ENCODE measurements at places on chromosomes 6 and 20.

GRCh38 chr6:53879608-53880007 lies 84.8 kb downstream of the LRRC1 start:
- no peak for ATAC-seq

DNA sequence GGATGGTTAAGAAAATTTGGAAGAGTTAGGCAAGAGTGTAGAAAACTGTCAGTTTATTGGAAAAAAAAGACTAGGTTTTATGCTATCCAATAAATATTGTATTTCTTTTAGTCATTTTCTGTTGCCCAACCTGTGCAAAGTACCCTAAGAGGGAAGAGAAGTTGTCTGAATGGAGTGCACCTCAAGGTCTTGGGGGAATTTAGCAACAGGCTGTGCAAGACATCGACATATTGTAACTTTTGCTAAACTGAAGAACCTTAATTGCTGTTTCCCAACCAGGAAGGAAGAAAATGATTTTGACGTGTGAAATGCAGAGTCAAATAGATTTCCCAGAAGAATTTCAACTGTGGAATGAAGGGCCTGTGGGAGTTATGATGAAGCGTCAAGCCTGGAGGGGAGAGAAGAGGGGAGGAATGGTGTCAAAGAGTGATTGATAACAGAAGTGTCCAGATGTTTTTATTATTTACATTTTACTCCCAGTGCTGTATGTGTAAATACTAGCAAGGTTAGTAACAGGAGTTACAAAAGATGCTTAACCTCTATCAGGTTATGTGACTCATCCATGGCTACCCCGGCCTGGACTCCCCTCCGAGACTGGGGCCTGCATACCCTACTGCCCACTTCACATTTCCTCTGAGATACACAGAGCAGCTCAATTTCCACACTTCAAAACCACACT lies 246.8 kb downstream of the MYLK4 start:
- ATAC-seq, result no peak

- ATAC-seq, result no peak
Observed at GRCh38 chr6:74356391-74356790, 660.4 kb downstream of the CD109 start.

GRCh38 chr6:148703900-148704299 lies 42.9 kb upstream of the UST start:
- no peak for ATAC-seq

- ATAC-seq, result no peak
Observed at GRCh38 chr20:44660581-44660980, 9.1 kb upstream of the ADA start.

DNA sequence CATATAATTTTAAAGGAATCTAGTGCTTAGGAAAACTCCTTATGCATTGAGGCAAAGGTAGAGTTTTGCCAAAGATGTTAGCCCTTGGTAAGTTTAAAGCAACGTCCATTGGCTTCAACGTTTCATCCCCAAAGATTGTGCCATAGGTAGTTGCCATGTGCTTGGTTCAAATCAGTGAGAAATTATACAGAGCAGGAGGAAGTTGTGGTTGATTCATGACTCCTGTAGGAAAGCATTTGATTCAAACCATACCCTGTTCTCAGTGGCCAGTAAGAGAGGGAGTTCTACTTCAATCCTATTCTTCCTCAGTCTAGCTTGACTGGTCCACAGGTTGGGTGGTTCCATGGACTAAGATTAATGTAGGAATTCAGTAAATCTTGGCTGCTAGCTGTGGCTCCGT lies 535.6 kb downstream of the QKI start:
- no peak for ATAC-seq

- no peak for ATAC-seq
Observed at GRCh38 chr20:1163105-1163504, 21.7 kb downstream of the TMEM74B start.

GRCh38 chr20:11032611-11033010 lies 358.8 kb upstream of the JAG1 start:
- ATAC-seq, result no peak

- no peak for ATAC-seq
Observed at GRCh38 chr6:75503291-75503690, 9.7 kb upstream of the FILIP1 start.

DNA sequence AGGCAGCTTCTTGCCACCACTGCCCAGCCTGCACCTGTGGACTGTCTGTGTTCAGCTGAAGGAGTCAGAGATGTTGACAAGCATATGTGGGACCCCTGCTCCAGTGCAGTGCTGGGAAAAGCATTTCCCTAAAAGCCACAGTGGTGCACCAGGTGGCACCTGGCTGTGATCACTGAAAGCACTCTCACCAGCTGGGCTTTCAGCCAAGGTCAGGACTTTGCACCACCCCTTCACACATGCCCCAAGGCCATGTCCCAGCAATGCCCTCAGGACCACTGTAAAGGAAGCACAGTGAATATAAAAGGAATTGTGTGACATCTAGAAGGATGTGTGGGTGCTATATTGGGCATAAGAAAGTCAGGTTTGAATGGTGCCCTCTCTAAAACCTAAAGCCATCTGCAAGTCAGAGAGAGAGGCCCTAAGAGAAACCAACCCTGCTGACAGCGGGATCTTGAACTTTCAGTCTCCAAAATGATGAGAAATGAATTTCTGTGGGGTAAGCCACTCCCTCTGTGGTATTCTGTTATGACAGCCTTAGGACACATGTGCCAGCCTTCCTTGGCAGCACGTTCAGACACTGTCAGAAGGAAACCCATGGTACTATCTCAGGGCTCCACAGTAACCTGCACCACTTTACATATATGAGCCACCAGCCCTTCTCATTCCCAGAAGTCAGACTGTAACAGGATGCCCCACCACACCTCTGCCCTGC lies 30.7 kb downstream of the CBLN4 start:
- ATAC-seq, result no peak

- ATAC-seq, result no peak
Observed at GRCh38 chr20:61663521-61664425, 401.9 kb downstream of the TAF4 start.

- ATAC-seq, result no peak
Observed at GRCh38 chr20:21529863-21530262, 16.0 kb upstream of the NKX2-2 start.

GRCh38 chr6:28742668-28743270 lies 181.0 kb downstream of the TRIM27 start:
- ATAC-seq, result no peak

DNA sequence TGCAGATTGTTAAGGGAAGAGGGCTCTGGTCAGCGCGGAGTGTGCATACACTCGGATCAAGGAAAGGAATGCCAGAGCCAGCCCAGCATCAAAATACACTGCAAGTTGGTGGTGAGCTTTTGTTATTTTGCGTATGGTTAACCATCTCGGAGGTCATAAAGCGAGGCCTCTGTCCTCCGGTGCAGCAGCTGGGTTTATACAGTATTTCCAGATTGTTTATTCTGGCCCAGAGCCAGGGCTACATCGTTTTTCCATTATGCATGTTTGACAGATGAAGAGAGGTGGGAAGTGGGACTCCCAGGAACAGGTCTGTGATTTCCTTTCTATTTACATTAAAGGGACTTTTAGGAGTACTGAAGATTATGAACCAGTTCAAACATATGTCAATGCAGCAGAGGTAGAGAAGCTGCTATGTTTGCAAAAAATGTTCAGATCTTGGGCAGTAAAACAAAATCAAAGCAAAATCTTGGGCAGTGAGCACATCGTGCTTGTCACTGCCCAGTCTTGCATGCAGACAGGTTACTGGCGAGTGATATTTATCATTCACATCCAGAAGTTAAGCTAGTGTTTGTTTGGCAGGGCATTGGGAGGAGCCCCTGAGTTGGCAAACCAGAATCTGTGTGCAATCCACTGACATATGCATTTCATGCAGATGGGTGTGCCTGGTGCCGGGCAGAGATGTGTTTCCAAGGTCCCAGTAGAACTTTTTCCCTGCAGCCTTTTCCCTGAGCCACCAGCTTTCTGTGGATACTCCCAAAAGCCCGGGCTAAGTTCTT lies 256.3 kb upstream of the TAB2 start:
- ATAC-seq, result no peak

- no peak for ATAC-seq
Observed at GRCh38 chr6:45185403-45186251, 142.5 kb upstream of the RUNX2 start.

DNA sequence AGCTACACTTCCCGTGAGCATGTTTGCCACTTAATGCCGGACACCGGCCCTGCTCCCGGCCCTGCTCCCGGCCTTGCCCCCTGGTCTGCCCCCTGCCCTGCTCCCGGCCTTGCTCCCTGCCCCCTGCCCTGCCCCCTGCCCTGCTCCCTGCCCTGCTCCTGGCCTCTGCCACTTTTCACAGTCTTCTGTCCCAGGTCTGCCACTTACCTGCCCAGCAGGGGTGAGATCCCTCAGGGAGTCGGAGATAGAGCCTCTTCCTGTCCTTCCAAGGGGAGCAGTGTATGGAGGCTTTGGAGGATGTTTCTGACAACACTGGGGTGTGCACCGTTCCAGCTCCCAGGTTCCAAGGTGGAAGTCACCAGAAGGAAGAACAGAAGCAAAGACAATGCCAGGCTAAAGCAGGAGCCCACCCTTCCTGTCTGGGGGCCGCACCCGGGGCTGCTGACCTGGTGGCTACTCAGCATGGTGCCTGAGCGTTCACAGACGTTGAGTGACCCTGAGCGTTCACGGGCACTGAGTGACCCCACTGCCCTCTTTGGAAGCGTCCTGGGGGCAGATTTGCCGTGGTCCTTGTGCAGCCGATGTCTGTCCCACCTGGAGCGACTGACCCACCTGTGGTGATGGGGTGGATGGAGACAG lies 199.8 kb downstream of the DLL1 start:
- ATAC-seq, result no peak

DNA sequence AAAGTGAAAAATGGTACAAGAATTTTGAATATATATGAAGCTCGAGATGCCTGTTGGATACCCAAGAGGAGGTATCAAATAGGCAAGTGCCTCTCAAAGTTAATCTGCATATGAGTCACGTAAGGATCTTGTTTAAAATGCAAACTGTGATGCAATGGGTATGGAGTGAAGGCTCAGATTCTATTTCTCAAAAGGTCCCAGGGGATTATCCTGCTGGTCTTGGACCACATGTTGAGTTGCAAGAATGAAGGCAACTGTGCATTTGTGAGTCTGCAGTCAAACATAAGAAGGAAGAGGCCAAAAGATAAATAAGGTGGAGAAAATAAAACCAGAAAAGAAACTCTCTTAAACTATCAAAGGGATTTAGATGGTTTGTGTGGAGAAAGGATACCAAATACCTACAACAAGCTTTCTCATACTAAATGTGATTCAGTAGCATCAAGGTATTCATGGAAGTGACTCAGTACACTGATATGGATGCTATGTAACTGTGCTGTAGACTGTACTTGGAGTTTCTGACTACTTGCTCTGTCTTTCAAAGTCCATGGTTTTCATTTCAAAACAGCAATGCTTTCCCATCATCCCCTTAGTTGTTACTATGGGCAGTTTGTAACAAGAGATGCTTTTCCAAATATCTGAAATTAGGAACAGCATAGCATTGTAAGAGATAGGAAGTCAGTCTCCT lies 106.3 kb downstream of the GFRAL start:
- ATAC-seq, result no peak

GRCh38 chr20:50041246-50041873 lies 58.6 kb downstream of the SNAI1 start:
- ATAC-seq, result no peak

GRCh38 chr6:89597988-89598387 lies 40.6 kb downstream of the LYRM2 start:
- ATAC-seq, result peak; percentile 37

- no peak for ATAC-seq
Observed at GRCh38 chr20:22248051-22248667, 336.2 kb downstream of the FOXA2 start.

DNA sequence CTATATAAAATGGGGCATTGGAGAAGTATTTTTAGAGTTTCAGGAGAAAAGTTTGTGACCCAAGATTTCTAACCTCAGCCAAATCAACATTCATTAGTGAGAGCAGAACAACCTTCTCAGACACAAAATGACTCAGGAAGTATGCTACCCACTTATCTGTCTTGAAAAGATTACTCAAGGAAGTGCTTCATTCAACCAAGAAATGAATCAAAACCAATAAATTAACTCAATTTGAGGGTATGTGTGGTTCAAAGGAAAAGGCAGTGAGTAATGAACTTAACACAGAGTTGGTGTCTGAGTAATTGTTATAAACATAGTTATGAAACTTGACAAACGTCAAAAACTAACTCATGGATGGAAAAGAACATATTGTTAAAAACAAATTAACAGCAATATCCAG lies 227.6 kb downstream of the HAO1 start:
- ATAC-seq, result no peak

GRCh38 chr6:70424291-70424690 lies 11.0 kb downstream of the FAM135A start:
- ATAC-seq, result no peak

GRCh38 chr20:22977047-22977785 lies 57.9 kb upstream of the SSTR4 start:
- ATAC-seq, result peak; percentile 87

DNA sequence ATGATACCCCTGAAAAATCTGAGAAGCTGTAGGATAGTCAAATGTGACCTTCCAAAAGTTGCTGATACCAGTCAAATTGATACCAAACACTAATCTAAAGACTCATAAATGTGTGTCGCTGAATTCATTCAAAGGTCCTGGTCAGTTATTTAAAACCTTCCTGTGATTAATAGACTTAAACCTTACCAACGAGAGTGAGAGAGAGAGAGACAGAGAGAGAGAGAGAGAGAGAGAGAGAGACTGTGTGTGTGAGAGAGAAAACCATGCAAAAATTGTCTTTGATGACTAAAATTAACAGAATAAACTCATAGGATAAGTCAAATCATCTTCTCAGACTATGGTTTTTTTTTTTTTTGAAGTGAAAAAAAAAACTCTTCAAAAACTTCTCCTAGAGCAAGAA lies 370.9 kb upstream of the HS3ST5 start:
- ATAC-seq, result no peak

GRCh38 chr6:93327857-93328256 lies 91.5 kb downstream of the EPHA7 start:
- no peak for ATAC-seq

- ATAC-seq, result no peak
Observed at GRCh38 chr6:13175759-13176158, 152.6 kb downstream of the TBC1D7 start.

- peak; percentile 66 for ATAC-seq
Observed at GRCh38 chr6:52663120-52663935, 7.6 kb upstream of the TMEM14A start.

DNA sequence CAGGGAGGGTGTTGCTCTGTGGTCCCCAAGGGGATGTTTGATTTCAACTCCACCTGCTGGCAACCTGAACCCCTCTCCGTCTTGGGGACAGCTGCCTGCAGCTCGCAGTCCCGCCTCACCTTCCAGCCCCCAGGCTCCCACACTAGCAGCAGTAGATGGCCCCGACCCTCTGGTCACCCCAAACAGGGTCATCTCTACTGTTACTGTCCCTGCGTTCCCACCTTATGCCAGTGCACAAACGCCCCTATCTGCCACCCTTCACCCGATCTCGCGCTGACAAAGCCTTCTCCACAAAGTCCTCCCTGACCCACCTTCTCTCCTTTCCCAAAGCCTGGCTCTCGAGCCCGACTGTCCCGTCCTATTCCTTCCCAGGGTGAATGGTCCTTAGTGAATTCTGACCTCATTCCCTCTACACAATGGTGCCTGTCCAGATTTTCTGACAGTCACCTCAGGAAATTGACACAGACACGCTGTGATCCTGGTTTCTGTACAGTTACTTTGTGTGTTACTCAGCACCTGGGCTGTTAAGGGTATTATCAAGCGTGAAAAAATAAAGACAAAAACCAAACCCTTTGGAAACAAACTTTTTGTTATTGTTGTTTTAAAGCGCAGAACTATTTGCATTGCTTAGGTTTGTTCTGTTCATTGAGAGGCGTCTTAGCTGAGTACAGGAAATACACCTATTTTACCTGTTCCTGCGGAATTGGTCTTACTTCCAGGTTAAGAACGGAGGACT lies 728 bp downstream of the FUT9 start:
- ATAC-seq, result no peak
